Stimulated activated CD4-positive, alpha-beta T cell treated with anti-CD3 and anti-CD28 coated beads, Interleukin-1b, Interleukin-23, amount 100 ng/mL, for 48 hours (primary cell): ENCODE measurements at places on chromosomes 5 and 9.

GRCh38 chr9:127524373-127524772 is 73.1 kb downstream of the LRSAM1 start:
- no peak for DNase-seq

- peak; percentile 67 for DNase-seq
Measured at GRCh38 chr5:41748631-41749030, 121.6 kb downstream of the OXCT1 start.

GRCh38 chr5:127223256-127223974 is 67.2 kb upstream of the MEGF10 start:
- DNase-seq: no peak

DNA sequence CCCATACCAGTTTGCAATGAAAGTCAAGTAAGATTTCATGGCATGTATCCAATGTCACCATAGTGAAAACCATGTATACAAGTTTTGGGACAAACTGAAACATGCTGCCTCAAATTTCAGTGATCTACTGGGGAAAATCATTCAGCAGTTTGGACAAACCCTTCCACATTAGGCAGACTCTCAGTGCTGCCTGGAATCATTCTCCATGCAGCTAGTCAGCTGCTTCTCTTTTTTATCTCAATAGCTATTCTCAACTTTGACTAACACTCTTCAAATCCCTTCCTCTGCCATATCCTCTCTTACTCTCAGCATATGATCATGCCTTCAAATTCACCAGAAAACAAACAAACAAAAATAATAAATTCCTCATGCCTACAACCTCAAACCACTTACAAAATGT is 323.3 kb downstream of the MAN2A1 start:
- DNase-seq: no peak

- DNase-seq: no peak
Measured at GRCh38 chr9:113154946-113155345, 4.1 kb downstream of the SLC31A2 start.

- DNase-seq: no peak
Measured at GRCh38 chr9:126057121-126057825, 269.4 kb upstream of the MVB12B start.

GRCh38 chr5:97049175-97049574 is 93.2 kb downstream of the LIX1 start:
- DNase-seq: no peak

DNA sequence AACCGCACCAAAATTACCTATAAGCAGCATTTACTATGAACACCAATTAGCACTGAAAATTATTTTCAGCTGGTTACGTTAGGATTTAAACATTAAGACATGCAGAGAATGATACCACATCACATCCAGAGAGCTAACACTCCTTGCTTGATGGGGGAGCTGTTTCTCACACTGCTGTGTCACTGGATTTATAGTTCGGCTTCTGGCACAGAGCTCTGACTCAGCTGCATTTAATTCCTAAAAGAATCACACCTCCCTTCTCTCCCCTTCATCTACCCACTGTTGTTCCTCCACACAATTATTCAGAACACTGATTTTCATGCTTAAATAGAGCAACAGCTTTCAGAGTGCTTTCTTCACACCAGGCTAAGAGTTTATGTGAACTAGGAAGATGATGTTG is 82.6 kb upstream of the SV2C start:
- no peak for DNase-seq

- no peak for DNase-seq
Measured at GRCh38 chr5:107359033-107359915, 311.5 kb downstream of the EFNA5 start.

GRCh38 chr5:35665096-35665495 is 47.4 kb downstream of the SPEF2 start:
- no peak for DNase-seq

DNA sequence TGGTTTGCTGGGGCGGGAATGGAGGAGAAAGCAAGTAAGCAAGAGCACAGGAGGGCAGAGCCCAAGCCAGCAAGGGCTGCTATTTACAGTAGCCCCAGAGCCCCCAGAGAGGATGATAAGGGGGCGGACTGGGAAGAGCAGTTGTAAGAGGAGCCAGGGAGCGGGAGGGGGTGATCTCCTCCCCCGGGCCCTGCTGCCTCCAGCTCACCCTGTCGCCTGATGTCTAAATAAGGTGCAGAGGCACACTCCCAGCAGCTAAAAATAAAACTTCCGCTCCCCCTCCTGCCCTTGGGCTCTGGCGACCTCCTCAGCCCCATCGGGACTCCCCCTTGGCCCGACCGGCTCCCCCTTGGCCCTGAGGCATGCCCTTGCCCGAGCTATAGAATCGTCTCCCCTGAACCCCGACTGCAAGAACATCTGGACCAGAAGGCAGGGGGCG is 14.4 kb upstream of the CCDC69 start:
- DNase-seq: no peak

- DNase-seq: no peak
Measured at GRCh38 chr5:4144411-4145007, 548.9 kb downstream of the IRX1 start.

- no peak for DNase-seq
Measured at GRCh38 chr5:43893951-43894684, 291.1 kb downstream of the NNT start.

- no peak for DNase-seq
Measured at GRCh38 chr5:125486634-125487033, 740.2 kb upstream of the ZNF608 start.

GRCh38 chr5:10454591-10455276 is 13.1 kb downstream of the ROPN1L start:
- DNase-seq: no peak

DNA sequence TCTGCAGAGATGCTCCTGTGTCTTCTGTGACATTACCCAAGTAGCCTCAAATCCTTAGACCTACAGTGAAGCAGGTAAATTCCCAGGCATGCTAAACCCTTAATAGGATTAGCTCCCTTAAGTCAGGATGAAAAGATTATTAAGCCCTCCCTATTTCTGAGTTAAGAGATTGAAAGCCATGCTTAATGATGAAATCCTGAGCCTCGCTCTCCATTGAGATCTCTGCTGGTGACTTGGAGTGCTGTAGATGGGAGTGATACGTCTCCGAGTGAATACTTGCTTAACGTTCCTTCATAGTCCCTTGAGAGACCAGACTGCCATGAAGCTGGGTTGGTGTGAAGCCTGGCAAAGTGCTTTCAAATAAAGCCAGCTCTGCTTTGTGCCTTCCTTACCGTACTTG is 34.2 kb downstream of the AOPEP start:
- DNase-seq: no peak

DNA sequence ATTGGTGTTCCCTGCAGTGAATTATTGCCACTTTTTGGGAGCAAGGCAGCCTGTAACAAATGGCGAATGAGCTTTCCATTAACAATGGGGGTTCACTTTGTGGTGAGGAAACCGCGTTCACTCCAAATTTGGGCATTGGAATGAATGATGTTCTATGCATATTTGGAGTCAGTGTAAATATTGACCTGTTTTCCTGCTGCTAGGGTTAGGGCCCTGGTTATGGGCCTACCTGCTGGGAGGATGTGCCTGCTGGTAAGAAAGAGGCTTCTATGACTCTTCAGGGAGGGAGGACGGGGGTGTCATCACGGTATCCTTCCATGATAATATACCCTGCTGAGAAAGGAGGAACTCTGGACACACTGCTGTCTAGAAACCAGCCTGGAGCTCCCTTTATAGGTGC is 29.0 kb downstream of the C9orf50 start:
- DNase-seq: no peak

- DNase-seq: no peak
Measured at GRCh38 chr9:136151214-136151804, 32.6 kb upstream of the TMEM250 start.

DNA sequence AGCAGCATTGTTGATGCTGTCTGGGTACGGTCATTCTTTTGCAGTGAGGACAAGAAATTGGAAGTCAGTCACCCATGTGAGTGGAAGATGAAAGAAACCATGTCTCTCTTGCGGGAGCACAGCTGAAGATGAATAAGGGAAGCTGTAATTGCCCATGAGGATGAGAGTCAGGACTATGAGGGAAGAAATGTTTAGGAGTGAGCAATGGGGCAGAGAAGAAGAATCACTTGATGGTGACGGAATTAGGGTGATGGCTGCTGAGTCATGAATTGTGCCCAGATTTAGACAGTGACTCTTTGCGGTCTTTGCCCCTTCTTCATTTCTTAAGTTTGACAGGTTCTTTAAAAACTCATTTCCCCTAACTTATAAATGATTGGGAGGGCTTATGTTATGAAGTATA is 183.3 kb downstream of the MAST4 start:
- DNase-seq: no peak

DNA sequence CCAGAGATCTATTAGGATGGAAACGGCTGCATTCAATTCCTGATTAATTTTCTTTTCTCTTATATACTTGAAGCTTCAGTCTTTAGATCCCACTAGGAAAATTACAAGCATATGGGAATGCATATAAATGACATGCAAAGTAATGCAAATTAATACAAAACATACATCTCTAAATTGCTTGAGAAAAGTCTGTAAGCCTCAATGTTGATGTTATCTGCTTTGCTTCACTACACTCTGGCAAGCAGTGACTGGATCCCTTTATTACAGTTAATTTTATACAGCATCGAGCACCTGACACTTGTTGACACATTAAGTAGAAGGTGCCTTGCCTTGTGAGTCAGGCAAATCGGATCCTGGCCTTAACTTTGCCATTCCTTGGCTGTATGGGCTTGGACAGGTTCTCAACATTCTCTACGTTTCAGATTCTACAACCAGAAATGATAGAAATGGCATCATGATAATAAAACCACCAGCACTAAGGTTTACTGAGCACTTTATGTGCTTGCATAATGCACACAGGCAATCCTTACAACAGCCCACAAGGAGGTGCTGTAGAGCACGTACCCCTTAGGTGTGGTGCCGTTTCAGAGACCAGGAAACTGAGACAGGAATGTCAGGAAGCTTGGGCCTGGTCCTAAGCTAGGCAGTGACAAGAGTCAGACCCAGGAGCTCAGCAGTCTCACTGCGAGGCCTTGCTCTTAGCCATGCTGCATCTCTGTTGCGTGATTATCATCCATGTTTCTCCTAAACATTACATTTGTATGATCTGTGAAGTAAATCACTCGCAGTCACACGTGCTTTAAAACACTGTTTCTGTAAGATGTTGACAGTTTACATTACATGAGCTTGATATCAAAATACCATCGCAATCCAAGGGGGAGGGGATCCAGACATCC is 2.7 kb downstream of the GCNT4 start:
- DNase-seq: peak; percentile 64

GRCh38 chr9:117826837-117827236 is 122.6 kb downstream of the TLR4 start:
- DNase-seq: no peak

GRCh38 chr5:36162810-36163486 is 11.0 kb downstream of the SKP2 start:
- no peak for DNase-seq

- DNase-seq: no peak
Measured at GRCh38 chr5:72752909-72753308, 63.6 kb upstream of the TNPO1 start.

- DNase-seq: no peak
Measured at GRCh38 chr5:174175716-174176268, 130.3 kb downstream of the NSG2 start.

GRCh38 chr5:68033029-68033428 is 182.5 kb upstream of the PIK3R1 start:
- DNase-seq: no peak

DNA sequence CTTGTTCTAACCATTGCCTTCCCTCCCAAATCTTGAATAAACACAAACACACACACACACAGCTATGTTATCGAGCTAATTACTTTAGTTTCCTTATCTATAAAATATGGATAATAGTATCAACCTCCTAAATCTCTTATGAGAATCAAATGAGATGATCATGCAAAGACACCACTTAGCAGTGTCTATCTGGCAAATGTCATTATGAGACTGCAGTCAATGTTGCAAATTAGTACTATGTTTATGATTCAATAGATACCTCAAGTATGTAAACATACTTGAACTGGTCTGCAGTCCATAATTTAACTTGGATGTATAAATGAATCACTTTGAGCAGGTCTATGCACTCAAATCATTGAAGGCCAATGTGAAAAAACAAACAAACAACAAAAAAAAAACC is 22.2 kb upstream of the ERAP2 start:
- DNase-seq: no peak

- DNase-seq: no peak
Measured at GRCh38 chr5:154611341-154611767, 133.3 kb upstream of the HAND1 start.

DNA sequence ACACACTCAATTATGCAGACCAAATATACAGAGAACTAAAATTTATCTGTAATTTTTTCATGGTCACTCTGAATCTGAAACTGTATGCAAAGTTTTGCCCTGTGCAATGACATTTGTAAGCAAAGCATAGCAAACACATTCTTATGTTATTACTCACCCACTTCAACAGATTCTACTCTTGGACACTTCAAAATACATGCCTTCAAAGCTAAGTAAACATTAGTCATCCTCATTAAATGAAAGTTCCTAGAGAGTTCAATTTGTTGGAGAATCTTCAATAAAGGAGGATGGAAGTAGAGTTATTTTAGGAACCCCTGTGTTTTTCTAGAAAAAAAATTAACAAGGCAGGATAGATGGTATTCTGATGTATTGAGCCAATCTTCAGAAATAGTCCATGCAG is 639.7 kb upstream of the C9orf72 start:
- no peak for DNase-seq

- no peak for DNase-seq
Measured at GRCh38 chr5:151581347-151581746, 9.8 kb downstream of the FAT2 start.

DNA sequence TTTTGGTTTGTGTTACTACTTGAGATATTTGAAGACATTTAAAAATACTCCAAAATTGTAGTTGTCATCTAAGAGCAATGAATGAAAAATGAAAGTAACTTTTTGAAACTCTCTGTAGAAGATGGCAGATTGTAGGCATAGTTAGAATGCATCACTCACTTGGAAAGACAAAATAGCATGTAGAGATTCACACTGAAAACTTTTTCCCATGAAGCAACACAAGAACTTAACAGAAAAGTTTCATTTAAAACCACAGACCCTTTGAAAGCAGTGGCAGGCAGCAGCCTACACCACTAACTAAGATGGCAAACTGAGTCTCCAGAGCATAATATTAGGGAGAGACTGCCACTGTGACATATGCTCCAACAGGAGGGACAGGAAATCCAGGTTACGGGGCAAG is 18.9 kb upstream of the FAM174A start:
- no peak for DNase-seq
